ENCODE measurements at places on chromosomes 12 and 14.

DNA sequence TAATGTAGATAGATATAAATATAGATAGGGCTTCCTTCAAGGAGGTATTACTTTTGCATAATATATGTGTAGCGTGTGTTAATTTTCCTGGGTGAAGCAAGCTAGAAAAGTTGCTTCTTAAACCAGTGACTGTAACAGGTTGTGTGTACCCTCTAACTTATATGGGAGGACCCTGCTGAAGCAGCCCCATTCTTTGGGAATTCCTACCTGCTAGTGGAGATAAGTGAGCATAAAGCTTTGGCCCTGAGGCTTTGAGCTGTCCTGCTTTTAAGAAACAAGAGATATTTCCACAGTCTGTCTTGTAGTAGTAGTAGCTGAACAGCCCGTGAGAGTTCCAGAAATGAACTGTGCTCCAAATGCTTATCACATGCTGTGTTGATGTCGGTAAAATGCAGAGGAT is 8.6 kb downstream of the RMST start:
- DNase-seq = no peak

DNA sequence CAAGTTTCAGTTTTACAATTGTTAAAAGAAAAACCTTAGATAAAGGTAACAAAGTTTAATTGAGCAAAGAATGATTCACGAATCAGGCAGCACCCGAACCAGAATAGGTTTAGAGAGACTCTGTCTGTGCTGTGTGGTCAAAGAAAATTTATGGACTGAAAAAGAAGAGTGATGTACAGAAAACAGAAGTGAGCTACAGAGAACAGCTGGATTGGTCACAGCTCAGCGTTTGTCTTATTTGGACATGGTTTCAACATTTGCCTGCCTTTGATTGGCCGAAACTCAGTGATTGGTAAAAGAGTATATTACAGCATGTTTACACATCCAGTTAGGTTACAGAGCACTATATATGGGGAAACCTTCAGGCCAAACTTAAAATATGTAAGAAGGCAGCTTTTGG is 703.2 kb upstream of the STXBP6 start:
- DNase-seq = no peak

GRCh38 chr12:72197790-72198189 is 74.4 kb upstream of the TRHDE start:
- DNase-seq = no peak

GRCh38 chr12:88362439-88362838 is 217.8 kb downstream of the KITLG start:
- DNase-seq = no peak

DNA sequence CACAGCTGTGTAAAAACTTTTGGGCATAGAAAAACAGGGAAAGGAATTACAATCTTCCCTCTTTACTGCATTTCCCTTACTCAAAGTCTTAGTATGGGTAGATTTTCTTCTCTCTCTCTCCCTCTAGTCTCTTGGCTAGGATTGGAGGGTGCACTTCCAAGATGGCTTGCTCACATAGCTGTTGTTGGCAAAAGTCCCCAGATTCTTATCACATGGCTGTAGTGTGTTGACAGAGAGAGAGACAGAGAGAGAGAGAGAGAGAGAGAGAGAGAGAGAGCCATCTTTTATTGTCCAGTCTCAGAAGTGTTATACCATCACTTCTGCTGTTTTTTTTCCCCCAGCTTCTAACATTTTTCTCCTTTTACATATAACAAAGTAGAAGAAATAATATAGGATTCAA is 6.3 kb upstream of the OR4E2 start:
- no peak for DNase-seq

DNA sequence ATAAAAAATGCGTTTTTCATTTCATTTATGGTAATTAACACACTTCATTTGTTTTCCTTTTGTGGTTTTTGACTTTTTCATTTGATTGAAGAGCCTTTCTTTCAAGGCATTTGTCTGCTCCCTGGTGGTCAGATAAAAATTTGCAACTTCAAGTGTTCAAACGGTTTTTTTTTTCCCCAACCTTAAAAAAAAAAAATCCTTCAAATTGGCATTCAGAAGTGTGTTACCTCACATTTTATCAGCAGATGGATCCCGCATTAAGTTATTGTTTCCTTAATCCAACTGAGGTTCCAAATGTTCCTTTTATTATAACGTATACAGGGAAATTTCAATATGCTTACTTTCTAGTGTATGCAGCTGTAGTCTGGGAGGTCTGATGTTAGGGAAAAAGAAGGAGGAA is 47.2 kb downstream of the MYF5 start:
- no peak for DNase-seq

DNA sequence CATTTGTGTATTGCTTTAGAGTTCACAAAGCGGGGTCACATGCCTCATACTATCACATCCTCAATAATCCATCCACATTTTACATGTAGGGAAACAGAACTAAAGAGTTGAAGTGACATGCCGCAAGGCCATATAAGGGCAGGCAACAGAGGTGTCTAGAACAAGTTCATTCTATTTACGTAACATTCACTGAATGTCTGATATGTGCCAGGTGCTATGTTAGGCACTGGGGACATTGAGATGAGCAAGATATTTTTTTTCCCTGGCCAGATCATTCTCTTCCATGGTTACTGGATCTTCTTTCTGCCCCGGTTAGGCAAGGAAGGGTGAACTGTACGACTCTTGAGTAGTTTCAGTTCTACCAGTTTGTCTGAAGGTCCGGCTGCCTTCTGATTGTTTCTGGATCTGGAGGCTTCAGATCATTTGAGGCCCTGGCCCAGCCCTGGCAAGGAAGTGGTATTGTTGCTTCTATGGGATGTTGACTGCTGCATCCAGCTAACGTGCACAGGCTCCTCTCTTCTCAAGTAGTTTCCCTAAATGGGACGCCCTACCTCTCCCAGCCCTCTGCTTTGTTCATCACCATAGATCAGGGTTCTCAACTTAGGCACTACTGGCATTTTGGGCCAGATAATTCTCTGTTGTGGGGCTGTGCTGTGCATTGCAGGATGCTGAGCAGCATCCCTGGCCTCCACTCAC is 12.1 kb downstream of the GPATCH2L start:
- DNase-seq = no peak

- DNase-seq = no peak
Measured at GRCh38 chr12:112151766-112152541, 26.6 kb downstream of the TRAFD1 start.

DNA sequence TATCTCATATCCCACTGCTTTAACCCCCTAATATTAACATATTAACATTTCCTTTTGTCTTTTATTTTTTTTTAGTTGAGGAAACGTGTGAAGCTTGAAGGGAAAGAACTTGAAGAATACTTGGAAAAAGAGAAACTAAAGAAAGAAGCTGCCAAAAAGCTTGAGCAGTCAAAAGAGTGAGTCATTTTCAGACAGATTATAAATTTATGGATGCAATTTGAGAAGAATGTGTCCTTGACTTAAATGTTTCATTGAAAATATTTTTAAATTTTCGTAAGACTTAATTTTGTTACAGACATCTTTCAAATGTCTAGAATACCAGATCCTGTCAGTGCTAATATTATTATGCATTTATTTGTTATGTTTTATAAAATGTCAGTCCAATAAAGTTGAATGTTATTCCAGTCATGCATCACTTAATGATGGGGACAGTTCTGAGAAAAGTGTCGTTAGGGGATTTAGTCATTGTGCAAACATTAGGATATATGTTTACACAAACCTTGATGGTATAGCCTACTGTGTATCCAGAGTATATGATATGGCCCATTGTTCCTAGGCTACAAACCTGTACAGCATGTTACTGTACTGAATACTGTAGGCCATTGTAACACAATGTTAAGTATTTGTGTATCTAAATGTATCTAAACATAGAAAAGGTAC is 32.6 kb downstream of the CPSF2 start:
- no peak for DNase-seq

GRCh38 chr14:51658441-51659173 is 6.9 kb downstream of the FRMD6 start:
- no peak for DNase-seq

- DNase-seq = peak; percentile 62
Measured at GRCh38 chr12:122646517-122647217, 56.5 kb downstream of the HCAR2 start.

DNA sequence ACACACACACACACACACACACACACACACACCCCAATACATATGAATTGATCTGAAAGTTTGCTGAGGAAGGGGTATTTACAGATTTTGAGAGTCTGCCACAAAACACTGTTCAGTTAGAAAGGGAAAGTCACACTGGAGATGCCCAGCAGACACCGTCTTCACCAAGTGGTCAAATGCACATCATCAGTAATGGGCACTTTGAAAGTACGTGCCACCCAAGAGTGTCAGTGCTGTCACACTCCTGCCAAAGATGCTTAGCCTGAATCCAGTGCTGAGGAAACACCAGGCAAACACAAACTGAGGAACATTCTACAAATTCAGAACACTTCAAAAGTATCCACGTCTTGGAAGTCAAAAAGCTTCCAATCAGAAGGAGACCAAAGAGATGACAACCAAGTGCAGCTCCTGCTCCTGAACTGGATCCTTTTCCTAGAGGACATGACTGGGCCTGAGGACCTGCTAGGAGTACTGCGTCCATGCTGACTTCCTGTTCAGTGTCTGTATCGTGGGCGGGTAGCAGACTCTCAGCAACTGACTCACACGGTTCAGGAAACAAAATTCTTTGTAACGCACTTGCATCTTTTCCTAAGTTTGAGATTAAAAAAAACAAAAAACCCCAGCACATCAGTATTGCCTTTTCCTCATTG is 18.6 kb downstream of the PSMC1 start:
- peak; percentile 66 for DNase-seq

- no peak for DNase-seq
Measured at GRCh38 chr12:8513256-8513655, at the start of gene CLEC4D. Gene CLEC4D, plus strand, starts transcription at chr12:8513503. Its CDS starts 230 bp downstream, at chr12:8513733.

- no peak for DNase-seq
Measured at GRCh38 chr12:49588721-49589516, 16.5 kb downstream of the FAM186B start.

DNA sequence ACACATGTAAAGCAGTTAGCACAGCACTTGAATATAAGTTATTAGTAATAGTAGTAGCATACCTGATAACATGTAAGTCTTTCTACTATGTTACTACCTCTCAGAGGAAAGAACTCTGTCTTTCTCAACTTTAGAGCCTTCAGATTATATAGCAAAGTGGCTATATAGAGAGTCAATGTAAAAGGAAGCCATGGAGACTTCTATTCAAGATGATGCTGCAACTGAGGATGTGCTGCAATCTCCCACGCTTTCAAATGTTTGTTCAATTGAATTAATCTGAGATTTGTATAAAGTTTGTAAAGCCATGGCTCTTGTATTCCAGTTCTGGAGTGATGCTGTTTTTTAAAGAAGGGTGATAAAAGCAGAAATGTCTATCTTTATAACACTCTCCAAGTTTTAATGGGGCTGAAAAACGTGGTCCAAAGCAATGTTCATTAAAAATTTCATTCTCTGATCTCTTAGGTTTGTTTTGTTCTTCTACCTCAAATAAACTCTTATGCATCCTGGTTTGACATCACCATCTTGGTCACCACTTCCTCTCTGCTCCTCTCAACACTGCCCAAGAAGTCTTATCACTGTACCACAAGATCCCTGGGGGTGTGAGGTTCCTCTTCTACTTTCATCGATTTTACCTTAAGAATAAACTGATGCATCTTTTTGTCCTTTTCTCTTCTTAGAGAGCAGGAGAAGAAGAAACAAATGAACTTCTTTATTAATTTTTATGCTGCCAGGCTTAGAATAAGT is 40.6 kb downstream of the C12orf42 start:
- DNase-seq = no peak

DNA sequence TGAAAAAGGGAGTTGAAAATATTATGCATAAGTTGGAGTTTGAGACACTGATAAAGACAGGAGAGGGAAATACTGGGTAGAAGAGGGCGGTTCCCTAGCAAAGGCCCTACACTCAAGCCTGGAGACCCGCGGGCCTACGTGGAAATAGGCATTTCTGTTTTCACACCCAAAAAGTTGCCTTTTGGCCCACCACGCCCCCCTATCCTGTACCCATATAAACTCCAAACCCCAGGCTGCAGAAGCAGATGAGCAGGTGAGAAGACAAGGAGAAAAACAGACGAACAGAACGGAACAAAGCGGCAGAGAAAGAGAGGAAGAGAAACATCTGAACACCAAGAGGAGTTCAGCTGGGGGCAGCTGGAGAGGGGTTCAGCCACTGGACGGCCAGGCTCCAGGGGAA is 177.9 kb downstream of the GALC start:
- DNase-seq = no peak

- no peak for DNase-seq
Measured at GRCh38 chr12:96698521-96698920, 208.5 kb upstream of the NEDD1 start.

DNA sequence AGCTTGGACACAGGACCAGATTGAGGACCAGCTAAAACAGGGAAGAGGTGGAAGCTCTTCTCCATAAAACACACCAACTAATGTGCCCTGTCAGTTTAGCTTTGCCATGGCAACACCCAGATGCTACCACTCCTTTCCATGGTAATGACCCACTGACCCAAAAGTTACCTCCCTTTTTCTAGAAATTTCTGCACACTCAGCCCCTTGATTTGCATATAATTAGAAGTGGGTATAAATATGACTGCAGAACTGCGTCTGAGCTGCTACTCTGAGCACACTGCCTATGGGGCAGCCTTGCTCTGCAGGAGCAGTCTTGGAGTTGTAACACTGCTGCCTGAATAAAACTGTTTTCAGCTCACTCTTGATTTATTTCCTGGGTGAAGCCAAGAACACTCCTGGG is 3.2 kb upstream of the TDG start:
- no peak for DNase-seq

DNA sequence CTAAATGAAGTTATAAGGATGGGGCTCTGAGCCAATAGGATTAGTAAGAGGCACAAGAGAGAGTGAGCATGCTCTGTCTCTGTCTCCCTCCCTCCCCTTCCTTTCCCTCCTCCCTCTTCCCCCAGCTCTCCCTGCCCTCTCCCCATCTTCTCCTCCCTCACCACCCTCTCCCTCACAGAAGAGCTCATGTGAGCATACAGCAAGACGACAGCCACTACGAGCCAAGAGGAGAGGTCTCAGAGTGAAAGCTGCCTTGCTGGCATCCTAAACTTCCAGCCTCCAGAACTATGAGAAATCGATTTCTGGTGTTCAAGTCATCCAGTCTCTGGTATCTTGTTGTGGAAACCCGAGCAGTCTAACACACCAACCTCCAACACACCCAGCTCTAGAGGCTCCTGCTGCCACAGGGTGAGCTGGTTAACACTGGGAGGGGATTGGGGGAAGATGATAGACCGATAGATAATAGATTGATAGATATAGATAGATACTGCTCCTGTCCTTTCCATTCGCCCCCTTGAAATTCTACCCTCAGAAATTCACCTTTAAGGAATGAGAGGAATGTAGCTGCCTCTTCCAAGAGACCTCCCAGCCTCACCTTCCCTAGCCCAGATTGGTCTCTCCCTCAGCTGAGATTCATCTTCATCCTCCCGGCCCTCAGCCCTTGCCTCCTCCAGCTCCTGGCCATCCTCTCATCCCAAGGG is 25.8 kb upstream of the ACTN1 start:
- DNase-seq = no peak
